Stromal cell of bone marrow (primary cell): ENCODE measurements at places on chromosomes 7 and 10.

GRCh38 chr10:87538092-87539015, 33.7 kb downstream of the MINPP1 start:
- no peak for DNase-seq

- no peak for DNase-seq
Observed at GRCh38 chr10:51843966-51844365, 144.6 kb upstream of the CSTF2T start.

DNA sequence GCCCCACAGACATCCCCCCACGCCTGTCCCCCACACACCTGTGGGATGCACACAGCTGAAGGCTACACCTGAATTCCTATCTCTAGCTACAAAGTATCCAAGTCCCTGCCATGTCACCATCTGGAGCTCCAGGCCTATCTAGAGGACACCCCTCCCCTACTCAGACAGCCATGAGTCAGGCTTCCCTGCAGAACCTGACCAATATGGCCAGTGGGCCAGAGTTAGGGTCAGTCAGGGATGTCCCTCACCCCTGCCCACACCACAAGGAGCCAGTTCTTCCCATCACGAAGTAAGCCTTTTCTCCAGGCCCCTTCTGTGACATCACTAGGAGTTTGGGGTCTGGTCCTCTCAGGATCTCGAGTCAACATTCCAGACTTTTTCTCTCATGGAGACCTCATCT, 10.6 kb upstream of the SLC18A3 start:
- DNase-seq, result no peak

DNA sequence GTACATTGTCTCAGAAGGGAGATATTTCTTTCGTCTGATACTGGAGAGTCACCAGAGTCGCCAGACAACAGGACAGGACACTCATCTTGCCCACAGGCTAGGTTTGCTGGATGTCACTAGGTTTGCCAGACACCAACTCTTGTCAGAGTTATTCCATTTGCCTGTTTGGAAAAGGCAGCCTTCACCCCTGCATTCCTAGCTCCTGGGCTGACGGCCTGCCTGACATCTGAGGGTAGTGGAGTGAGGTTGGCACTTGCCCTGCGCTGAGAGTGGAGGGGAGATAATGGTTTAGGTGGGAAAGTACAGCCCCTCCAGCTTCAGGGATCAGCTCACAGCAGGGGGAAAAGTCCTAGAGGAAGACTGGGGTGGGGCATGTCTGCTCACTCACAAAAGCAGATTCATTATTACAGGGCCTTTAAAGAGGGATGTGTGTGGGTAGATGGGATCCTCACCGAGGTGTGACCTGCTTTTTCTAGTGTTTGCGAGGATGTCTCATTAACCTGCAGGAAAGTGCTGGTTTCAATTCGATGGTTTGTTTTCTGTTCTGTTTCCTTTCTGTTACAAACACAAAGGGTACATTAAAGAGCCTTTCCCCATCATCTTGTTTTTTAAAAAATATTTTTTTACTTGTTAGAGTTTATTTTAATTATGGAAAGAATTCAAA, 79.3 kb upstream of the TNS3 start:
- DNase-seq, result no peak

DNA sequence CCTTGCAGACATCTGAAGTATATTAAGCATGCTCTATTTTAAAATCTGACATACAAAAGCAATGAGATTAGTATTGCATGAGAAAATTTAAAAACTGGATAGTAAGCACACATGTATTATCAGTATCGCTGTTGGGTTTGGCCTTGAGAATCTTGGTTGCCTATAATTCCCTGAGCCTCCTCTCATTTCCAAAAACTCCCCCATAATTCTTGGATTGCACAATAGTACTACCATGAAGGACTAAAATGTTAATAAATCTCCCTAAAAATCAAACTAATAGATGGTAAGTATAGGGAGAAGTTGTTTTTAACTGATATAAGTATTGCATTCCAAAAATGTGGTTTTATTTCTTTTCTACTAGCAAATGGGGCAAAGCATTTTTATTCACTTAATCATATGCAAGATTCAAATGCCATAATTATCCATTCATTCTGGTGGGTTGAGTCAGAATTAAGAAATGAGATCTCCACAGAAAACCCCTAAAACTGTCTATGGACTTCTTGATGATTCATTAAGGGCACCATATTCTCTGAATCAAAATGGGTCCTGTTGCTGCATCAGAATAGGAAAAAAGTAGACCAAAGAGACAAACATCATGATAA, 10.3 kb upstream of the VIM start:
- DNase-seq, result peak; percentile 87

DNA sequence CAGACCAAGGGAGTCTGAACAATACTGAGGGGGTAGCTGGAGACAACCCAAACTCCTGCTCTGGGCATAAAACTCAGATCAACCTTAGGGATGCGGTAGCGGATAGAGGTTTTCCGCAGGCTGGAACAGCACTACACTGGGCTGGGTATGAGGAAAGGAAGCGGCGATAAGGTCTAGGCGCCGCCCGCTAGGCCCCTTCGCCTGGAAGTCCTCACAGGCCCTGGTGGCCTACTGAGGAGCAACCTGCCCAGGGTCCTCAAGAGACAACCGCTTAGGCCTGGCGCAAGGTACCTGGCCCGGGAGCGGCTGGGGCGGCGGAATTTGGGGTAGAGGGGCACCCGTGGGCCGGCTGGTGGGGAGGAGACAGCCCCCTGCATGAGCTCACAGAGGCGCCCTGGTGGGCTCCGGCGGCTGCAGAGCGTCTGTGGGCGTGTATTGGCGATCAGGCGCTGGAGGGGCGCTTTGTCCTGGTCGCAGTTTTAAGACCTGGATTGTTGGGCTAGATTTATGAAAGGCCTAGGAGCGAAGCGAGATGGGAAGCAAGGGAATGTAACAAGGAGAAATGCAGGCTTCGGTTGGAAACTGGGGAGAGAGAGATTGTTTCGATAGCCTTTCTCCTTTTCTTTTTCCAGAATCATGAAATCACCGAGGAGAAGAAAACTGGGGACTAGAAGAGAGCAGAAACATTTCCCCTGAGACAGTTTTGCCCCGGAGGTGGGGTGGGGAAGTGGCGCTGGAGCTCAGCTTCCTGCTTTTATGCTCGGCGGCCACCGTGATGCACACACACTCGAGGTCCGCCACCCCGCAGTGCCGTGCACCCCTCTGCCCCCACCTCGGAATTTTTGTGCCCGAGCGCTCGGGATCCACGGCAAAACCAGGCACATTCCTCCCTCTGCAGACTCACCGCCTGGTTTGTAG, 2.4 kb upstream of the NKX2-3 start:
- DNase-seq, result no peak

- DNase-seq, result no peak
Observed at GRCh38 chr7:101435461-101436220, 73.0 kb downstream of the COL26A1 start.

DNA sequence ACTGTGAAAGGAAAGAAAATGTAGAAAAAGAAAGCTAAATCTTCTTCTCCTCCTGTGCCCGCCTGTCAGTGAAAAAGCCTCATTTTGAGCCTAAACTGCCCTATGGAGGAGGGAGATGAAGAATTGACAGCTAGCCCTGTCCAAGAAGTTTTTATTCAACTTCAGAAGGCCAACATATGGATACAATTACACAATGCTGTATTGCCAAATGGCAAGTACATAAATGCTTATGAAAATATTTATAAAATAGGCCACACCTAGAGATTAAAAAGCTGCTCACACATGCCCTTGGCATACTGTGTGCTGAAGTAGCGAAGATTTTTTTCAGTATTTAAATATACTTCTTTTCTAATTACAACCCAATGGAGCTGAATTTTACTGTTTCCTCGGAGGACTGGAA, 65.1 kb upstream of the NEBL start:
- no peak for DNase-seq

GRCh38 chr10:59376846-59377245, 14.5 kb upstream of the FAM13C start:
- no peak for DNase-seq

DNA sequence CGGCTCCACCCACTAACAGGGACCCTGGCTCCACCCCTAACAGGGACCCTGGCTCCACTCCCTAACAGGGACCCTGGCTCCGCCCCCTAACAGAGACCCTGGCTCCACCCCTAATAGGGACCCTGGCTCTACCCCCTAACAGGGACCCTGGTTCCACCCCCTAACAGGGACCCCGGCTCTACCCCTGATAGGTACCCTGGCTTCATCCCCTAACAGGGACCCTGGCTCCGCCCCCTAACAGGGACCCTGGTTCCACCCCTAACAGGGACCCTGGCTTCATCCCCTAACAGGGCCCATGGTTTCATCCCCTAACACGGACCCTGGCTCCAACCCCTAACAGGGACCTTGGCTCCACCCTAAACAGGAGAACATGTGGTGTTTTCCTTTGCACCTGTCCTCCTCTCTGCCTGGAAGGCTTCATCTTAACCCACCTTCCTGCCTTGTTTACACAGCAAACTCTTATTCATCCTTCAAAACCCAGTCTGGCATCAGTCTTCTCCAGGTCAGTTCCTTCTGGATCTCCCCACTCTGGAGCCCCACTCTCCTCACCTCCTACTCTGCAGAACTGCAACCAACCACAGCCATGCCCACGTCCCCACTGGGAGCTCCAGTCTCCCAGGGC, 58.0 kb downstream of the CHST15 start:
- DNase-seq, result no peak

- DNase-seq, result peak; percentile 18
Observed at GRCh38 chr10:59991661-59992060, 85.3 kb upstream of the CCDC6 start.

GRCh38 chr10:109939315-109939961, 16.1 kb upstream of the XPNPEP1 start:
- DNase-seq, result no peak

DNA sequence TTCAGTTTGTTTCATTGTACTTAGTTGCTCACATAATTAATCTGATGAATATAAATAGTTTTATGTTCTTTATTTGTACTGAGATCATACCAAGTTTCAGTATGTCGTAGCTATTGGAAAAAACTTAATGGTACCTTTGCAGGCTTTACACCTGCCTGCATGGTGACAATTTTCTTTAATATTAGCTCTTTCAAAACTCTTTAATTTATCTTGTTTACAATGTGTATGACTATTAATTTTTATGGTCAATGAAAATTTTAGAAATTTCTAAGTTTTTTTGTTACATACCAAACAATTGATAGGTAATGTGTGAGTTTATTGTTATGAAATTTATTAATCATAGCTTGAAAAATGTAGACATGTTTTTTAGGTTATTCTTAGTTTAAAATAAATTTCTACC, 4.0 kb downstream of the DYNC2I1 start:
- DNase-seq, result no peak

DNA sequence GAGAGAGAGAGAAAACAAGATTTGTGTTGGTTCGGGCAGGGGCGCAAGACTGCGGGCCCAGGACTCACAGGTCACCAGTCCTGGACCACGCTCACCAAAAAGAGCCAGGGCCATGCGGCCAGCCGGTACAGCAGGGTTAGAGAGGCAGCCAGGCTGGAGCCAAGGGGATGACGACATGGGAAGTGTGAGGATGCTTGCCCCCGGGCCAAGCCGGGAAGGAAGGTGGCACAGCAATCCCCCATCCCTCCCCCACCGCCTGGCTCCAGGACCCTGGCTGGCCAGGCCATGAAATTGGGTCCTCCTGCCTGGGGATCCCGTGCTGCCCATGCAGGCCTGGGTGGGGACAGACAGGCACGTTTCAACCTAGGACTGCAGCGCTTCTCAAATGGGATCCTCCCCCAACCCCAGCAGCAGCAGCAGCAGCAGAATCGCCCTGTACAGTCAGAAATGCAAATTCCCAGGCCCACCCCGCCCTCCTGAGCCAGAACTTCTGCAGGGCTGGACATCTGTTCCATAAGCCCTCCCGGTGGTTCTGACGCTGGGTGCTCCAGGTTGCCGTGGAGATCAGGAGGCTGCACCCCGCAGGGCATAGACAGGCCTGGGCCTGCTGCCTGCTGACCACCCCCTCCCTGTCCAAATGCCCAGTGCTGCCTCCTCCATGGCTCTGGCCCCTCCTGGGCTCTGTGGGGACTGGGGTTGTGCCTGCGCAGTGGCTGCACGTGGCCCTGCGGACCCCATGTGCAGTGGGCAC, 35.0 kb downstream of the YKT6 start:
- no peak for DNase-seq

- DNase-seq, result no peak
Observed at GRCh38 chr10:6406220-6407033, 173.6 kb downstream of the PRKCQ start.

- DNase-seq, result peak; percentile 82
Observed at GRCh38 chr7:130281260-130281659, 11.7 kb upstream of the CPA4 start.

DNA sequence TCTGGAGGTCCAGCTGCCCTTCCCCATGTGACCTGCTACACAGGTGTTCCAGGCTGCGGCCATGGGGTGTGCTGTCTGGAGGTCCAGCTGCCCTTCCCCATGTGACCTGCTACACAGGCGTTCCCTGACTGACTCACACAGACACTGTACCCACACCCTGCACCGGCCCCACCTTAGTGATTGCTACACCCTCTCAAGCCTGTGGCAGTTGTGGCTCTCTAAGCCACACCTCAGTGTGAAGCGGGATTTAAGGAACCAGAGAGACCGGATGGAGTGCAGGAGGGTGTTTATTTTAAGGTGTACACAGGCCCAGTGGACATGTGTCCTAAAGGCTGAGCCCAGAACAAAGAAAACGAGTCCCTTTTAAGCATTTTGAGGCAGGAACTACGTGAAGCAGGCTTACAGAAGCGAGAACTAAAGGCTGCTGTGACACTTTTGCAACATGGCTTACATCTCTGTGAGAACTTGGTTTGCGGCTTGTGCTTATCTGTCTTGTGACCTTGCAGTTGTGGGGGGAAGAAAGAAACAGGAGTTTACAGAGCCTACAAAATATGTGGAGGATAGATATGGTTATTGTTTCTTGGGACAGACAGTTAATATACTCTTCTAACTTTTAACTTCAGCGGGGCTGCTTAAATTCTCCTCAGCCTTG, 326.4 kb downstream of the PAXIP1 start:
- DNase-seq, result no peak

GRCh38 chr10:67076144-67076543, 150.3 kb downstream of the LRRTM3 start:
- DNase-seq, result no peak

- no peak for DNase-seq
Observed at GRCh38 chr10:117398029-117398428, 22.8 kb upstream of the PDZD8 start.

DNA sequence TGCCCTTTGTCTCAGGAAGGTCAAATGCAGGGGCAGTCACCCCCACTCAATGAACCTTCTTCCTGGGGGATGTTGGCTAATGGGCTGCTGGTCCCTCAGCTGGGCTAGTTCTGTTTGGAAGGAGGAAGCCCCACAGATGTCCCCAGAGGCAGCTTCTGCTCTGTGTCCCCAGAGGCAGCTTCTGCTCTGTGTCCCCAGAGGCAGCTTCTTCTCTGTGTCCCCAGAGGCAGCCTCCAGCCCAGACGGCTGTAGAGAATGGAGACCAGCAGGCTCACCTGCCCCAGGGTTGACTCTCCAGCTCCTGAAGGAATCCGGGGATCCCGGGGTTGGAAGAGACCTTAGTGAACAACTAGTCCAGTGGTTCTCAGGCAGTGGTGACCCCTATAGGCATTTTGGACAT, 62.5 kb upstream of the LEP start:
- no peak for DNase-seq

DNA sequence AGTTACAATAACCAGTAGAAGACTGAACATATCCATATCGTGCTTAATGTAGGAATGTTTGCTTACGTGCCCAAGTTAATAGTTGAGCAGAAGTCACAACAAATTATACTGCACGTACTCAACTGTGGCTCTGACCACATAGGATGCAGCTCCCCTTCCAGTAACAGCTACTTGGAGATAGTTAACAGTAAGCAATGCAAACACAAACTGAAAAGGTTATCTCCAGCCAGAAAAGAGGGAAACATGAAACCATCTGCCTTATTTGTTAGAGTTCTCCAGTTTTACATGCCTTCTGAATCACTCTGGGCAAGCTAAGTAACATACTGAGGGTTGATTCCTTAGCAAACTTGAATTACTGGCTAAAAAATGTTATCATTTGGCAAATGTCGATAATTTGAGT, 9.8 kb downstream of the DHX32 start:
- DNase-seq, result no peak
